ENCODE measurements at places on chromosomes 12 and 14.

DNA sequence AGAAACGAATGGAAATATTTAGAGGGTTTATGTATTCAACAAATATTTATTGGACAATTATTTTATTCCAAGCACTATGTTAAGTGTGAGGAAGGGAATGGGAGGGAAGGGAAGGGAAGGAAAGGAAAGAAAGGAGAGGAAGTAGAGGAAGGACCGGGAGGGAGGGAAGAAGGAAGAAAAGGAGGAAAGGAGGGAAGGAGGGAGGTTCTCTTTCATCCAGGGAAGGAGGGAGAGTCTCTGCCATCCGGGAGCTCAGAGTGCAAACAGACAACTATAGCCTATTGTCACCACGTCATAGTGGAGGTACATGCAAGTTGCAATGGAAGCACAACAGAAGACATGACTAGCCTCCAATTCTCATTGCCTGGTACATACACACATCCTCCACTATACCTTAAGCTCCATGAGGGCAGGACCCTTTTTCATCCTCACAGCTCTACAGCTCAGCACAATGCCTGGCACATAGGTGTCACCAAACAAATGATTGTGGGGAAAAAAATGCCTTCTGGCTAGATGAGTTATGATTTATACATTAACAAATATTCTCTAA is 48.1 kb downstream of the DAD1 start:
- no peak for DNase-seq

GRCh38 chr14:64561631-64562030 is 11.9 kb downstream of the PPP1R36 start:
- no peak for DNase-seq

DNA sequence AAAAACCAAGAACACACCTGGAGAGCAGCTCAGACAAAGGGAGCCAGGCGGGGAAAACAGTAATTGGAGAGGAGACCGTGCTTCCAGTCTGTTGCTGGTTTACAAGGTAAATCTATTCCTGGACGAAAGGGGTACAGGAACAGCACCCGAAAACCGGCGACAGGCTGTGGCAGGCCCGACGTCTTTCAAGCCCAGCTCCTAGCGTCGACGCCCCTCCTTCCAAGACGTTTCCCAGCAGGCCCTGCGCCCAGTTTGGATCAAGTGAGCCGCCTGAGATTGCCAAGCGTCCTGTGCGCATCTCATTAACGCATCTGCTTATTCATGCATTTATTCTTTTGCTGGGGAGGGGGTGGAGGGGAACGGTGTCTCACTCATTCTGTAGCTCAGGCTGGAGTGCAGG is 1.4 kb downstream of the C12orf56 start:
- no peak for DNase-seq

DNA sequence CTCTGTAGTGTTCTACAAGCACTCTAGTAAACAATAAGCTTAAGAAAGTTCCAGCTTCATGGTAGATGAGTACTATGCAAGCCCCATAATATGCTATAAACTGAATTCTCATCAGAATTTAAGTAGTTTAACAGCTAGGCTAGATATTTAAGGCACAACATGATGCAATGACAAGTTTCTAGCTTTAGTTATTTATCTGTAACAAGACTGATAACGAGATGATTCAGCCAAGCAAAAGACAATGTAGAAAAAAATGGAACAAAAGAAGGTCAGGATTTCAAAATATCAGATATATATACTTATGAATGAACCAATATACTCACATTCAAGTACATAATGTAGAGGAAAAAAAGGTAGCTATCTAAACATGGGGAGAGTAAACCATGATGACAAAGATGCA is 61.0 kb upstream of the RERGL start:
- no peak for DNase-seq

All from kidney glomerular epithelial cell (primary cell).